Caki2 (cell line): ENCODE measurements at places on chromosomes 7 and 10.

DNA sequence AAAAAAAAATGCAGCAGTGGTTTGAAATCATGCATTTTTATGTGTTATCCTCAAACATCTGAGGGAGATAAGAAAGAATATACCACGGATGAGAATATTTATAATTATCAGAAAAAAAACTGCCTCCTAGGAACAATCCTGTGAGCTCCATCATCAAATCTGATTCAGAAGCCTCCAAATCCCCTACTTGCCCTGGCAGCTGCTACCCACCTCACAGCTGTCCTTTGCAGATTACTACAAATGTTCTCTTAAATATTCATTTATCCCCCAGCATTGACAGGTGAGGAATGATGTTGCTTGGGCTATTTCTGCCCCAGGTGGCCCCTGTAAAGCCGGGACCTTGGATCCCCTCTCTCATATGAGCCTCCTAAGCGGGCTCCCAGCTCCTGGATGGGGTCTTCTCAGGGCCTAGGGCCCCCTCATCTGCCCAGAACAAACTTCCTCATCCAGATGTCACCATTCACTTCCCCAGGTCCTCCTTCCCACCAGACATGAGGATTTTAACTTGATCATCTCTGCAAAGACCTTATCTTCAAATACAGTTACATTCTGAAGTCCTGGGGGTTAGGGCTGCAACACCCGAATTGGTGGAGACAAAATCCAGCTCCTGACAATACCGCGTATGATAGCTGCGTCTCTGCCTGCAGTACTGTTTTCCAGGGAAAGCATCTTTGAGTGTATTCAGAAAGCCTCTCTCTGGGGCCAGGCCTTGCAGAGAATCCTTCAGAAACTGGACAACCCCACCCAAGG, 81.9 kb upstream of the INSIG1 start:
- DNase-seq, result no peak

DNA sequence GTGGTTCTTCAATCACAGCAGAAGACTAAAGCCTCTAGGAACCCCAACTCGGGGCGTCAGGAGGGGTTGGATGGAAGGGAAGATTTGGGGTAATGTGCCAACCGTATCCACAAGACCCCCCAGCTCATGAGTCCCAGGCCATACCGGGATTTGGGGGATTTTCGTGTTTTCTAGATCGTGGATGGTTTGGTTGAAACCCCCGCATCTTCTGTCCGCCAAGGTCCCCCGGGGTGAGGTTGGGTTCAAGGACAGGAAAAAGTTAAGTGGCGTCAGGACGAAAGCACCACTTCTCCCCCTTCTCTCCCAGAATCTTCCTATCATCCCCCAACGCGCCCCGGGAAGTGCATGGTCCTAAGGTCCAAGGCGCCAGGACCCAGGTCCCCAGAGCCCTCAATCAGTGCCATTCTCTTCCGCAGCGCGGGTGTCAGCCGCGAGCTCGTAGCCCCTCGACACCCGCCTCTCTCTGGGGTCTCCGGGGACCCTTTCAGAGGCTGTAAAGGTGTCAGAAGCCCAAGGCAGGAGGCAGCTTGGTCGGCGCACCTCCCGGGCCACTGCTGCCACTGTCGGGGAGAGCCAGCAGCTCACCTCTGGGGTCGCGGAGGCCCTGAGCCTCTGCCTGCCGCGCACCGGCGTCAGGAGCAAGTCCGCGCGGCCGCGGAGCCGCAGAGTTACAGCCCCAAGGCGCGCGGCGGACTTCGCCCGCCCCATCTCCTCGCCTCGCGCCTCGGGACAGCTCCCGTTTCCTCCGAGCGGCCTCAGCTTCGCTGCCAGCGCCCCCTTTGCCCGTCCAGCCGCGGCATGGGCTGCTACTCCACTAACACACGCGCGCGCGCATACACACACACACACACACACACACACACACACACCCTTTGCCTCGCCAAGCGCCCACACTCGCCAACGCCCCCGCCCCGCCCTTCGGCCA, 1.5 kb downstream of the MKX start:
- peak; percentile 25 for DNase-seq

- DNase-seq, result no peak
Observed at GRCh38 chr10:15385552-15386455, 14.7 kb upstream of the FAM171A1 start.

DNA sequence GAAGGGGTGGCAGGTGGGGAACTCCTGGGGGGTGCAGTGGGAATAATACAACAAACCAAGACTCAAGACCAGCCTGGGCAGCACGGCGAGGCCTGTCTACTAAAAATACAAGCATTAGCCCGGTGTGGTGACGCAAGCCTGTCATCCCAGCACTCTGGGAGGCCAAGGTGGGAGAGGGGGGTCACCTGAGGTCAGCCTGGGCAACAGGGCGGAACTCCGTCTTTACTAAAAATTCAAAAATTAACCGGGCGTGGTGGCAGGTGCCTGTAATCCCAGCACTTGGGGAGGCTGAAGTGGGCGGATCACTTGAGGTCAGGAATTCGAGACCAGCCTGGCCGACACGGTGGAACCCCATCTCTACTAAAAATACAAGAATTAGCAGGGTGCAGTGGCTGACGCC, 48.4 kb upstream of the ELFN1 start:
- no peak for DNase-seq

GRCh38 chr10:76547352-76547972, 1090.1 kb downstream of the KCNMA1 start:
- DNase-seq, result peak; percentile 61

GRCh38 chr10:50951365-50951764, 65.9 kb upstream of the A1CF start:
- DNase-seq, result no peak

DNA sequence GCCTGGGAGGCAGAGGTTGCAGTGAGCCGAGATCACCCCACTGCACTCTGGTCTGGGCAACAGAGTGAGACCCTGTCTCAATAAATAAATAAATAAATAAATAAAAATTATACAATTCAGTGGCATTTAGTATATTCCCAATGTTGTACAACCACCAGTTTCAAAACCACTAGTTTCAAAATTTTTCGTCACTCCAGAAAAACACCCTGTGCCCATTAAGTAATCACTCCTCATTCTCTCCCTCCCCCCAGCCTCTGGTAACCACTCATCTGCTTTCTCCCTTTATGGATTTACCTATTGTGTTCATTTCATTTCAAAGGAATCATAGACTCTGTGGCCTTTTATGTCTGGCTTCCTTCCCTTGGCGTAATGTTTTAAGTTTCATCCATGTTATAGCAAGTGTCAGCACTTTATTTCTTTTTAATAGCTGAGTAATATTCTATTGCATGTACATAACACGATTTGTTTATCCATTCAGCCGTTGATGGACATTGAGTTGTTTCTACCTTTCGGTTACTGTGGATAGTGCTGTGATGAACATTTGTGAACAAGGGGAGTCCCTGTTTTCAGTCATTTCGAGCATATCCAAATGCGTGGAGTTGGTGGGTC, 29.4 kb upstream of the GOLGA7B start:
- no peak for DNase-seq

- DNase-seq, result no peak
Observed at GRCh38 chr7:139568813-139569490, 45.5 kb downstream of the CLEC2L start.

DNA sequence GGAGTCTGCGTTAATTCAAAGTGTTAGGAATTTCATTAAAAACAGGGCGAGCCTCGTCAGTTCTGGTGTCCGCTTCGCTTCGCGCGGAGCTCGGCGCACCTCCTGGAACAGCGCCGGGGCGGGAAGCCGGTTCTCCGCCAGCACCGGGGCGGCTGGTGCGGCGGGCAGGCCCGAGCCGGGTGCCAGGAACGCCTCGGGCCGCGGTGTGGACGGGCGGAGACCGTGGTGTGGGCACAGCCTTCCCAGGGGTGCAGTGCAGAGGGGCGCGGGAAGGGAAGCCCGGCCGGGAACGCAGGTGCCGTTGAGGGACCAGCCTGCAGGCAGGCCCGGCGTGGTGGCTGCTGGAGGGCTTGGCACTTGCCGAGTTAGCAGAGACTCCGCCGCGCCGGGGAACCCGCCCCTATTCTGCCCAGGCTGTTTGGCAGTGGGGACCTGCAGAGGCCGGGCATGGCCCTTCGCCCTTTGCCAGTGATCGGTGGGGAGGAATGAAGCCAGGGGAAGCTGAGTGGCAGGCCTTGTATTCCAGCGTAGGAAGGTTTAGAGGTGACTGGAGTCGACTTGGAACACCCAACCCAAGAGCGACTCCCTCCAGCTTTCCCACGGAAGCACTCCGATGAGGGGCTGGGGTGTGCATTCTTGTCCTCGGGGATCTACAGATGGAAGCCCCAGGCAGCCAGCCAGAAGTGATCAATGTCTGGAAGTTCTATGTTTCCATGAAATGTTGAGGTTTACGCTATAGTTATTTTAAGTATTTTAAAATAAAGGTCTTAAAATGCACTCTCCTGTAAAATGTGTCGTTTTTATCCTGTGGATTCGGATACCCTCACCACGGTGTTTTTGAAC, 945 bp upstream of the RHEB start:
- DNase-seq, result no peak

- no peak for DNase-seq
Observed at GRCh38 chr7:30090111-30090510, 44.7 kb upstream of the MTURN start.

GRCh38 chr7:78176171-78176570, 377.6 kb downstream of the PHTF2 start:
- DNase-seq, result no peak

GRCh38 chr10:4826792-4827324, 851 bp downstream of the AKR1E2 start:
- no peak for DNase-seq

GRCh38 chr10:76723844-76724243, 913.8 kb downstream of the KCNMA1 start:
- no peak for DNase-seq

GRCh38 chr7:4549681-4550080, 132.4 kb upstream of the FOXK1 start:
- no peak for DNase-seq

DNA sequence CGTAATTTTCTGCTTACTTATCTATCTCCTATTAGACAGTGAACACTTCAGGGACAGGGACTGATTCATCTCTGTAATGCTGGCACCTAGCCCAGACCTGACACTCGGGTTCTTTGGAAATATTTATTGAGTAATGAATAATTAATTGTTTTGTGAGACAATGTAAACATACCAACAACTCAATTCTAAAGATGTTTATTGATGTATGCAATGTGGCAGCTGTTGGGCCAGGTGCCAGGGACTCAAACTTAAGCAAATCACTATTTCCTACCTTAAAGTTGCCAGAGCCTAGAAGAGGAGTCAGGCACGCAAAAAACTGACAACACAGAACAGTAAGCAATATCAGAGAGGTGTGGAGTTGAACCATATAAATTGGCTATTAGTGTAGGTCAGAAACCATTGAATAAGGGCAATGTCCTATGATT, 63.6 kb upstream of the BMPER start:
- peak; percentile 74 for DNase-seq

- DNase-seq, result peak; percentile 15
Observed at GRCh38 chr7:79434867-79435266, 18.6 kb downstream of the MAGI2 start.

- DNase-seq, result no peak
Observed at GRCh38 chr7:157016024-157016351, 5.5 kb upstream of the MNX1 start.

- DNase-seq, result no peak
Observed at GRCh38 chr10:64148607-64149006, 627.4 kb downstream of the REEP3 start.

DNA sequence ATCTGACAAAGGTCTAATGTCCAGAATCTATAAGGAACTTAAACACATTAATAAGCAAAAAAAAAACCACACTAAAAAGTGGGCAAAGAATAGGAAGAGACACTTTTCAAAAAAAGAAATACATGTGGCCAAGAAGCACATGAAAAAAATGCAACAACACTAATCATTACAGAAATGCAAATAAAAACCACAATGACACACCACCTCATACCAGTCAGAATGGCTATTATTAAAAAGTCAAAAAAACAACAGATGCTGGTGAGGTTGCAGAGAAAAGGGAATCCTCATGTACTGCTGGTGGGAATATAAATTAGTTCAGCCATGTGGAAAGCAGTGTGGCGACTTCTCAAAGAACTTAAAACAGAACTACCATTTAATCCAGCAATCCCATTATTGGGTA, 119.0 kb downstream of the LMBR1 start:
- no peak for DNase-seq

GRCh38 chr7:101727184-101727583, 90.2 kb upstream of the CUX1 start:
- no peak for DNase-seq

DNA sequence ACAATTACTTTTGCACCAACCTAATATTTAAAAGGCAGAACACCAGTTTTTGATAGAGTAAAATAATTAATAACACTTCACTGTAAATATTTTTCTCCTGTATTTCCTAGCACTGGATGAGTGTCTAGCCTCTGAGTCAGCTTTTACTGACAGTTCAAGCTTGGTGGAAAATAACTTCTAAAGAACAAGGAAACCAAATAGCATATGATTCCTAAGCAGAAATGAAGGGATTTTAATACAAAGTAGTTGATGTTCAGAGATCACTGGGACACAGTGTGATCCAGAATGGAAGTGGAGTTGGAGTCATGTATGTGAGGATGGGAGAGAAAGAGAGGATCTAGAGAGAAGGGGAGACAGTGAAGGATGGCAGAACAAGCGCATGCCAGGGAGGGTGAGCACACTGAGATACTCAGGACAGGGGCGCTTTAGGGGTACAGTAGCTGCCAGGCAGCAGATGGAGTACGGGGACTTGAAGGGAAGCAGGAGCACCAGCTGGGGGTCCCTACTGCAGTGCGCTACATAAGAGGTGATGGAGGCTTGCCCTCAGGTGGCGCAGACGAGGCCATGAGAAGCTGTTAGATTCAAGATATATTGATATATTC, 117.9 kb upstream of the KLF6 start:
- DNase-seq, result no peak

GRCh38 chr7:94031865-94032264, 27.7 kb upstream of the BET1 start:
- no peak for DNase-seq

DNA sequence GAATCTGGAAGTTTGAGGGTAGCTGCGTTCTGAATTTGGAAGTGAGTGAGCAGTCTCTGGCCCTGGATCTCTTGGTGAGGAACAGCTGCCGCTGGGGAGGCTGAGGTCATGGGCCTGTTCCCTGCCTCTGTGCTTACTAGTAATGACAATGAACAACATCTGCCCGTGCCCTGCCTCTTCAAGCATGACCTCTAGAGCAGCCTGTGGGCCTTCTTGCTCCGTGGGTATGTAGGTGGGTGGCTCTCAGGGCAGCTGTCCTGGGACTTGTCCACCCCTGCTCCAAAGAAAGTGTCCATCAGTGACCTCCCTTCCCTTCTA, 186.2 kb downstream of the CXCL12 start:
- DNase-seq, result no peak

- DNase-seq, result no peak
Observed at GRCh38 chr7:29017713-29018112, 59.6 kb upstream of the TRIL start.

DNA sequence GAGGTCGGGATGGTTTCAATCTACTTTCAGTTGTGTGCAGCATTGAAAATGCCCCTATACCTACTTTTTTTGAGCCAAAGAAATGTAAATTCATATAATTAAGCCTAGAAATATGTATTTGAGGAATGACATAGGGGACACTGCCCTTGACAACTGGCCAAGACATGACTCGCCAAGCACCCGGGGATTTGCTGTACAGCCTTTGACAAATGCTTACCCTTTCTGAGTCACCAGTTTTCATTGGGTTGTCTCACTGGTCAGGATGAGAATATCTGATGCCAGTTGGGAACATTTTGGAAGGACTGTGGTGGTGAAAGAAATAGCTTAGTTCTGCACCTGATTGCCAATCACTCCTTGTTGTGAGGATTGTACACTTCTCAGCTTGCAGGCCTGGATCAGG, 166.8 kb upstream of the HABP2 start:
- DNase-seq, result no peak
